ENCODE measurements at places on chromosomes 3 and 15.
A peak's percentile ranks its signal among the peaks of the same experiment; 100 is the strongest.

DNA sequence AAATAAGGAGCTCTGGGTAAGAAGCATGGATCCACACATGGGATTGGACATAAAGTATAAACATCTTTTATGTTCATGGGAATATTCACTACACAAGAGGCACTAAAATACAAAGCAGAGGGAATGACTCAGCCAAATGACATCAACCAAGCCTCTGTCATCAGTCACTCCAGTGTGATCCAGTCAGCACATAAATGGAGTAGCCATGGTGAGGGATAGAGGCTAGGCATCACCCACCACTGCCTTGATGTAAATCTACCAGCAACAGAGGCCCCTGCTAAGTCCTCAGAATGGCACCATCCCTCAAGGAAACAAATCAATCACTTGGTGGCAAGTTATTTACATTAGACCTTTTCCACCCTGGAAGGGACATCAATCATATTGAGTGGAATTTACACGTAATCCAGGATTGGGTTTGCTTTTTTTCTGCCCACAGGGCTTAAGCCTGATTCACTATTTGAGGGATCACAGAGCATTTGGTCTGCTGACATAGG lies 27.2 kb downstream of the VEPH1 start:
- DNase-seq, result no peak

DNA sequence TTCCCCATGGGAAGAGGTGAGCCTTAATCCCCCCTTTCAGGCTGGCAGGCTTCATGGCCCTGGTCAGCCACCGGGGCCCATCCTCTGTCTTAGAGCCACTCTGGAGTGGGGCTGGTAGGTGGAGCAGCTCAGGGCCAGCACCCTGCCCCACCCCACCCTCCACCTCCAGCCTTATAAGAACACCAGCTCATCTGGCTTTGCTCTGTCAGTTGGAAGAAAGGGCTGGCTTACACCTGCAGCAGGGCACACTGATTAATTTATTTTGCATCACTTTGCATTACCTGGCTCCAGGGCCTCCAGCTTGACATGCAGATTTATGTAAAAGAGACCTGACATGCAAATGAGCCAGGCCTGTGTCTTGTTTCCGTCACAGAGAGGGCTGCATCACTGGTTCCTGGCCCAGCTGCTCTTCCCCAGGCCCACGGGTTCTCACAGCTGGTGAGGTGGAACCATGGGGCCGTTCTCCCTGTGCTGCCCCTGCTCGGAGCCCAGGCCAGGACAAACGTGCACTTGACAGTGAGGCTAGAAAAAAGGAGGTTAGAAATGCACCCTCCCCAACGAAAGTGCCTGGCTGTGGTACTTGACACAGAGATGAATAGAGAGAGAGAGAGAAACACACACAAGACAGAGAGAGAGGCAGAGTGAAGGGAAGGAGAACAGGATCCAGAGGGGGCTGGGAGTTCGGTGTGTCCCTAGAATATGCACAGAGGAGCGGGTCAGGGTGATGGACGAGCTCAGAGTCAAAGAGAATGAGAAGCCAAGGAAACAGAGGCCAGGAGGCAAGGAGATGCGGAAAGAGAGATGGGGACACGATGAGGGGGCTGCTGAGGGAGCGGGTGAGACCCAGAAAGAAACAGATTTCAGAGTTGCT lies 44.5 kb upstream of the MAGEF1 start:
- DNase-seq, result no peak

DNA sequence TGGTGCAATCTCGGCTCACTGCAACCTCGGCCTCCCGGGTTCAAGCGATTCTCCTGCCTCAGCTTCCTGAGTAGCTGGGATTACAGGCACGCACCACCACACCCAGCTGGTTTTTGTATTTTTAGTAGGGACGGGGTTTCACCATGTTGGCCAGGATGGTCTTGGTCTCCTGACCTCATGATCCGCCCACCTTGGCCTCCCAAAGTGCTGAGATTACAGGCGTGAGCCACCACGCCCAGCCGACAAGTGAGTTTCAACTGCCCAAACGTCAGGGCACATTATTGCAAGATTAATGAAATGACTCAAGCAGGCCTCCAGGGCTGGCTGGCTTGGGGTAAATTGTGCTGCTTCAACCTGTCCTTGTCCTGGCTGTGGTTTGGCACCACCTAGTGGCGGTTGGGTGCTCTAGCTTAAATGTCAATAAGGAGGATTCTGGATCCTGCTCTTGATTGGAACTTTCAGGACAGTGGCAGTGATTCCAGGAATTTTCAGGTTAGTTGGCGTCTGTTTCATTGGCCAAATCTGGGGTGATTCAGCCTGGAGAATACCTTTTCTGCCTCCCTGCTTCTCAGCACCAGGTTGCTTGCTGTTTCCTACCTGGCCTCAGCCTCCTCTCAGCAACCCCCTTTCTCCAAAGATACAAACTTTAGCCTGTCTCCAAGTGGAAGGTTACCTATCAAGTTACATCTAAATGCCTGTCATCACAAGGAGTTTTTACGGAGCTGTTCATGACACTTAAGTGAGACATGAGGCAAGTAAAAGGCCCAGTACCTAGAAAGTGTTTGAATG lies 32.4 kb upstream of the SACM1L start:
- peak; percentile 77 for DNase-seq

DNA sequence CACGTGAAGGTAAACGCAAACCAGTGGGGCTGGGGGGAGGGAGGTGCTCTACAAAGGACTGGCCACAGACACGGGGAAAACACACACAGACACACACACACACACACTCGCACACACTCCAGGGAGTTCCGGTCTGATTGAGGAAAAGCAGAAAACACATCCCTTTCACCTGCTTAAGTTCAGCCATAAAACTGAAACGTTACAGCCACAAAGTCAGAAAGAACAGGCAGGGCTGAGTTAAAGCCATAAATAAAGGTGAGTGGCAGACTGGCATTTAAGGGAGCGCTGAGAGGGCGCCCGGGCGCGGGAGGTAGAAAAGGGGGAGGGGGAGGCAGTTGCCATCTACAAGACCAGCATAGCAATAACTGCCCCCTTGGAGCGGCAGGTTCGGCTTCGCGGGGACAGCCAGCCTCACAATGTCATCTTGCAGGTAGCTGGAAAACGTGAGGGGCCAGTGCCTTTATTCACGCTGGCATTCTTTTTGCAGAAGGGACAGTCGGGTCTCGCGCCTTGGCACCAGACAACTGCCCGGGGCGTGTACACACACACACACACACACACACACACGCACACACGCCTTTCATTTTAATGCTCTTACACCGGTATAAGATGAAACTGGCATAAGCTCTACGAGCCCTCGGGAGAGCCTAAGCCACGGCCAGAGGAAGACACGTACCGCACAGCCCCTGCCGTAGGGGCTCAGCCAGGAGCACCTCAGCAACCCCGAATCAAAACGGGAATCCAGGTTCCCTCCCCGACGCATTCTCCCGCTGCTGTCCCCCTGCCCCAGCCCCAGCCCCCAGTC lies 866 bp downstream of the TNIK start:
- DNase-seq, result peak; percentile 62

- DNase-seq, result no peak
Observed at GRCh38 chr3:181629711-181630110, 82.0 kb upstream of the SOX2 start.

GRCh38 chr3:129009266-129009665 lies 8.2 kb downstream of the EFCC1 start:
- no peak for DNase-seq

DNA sequence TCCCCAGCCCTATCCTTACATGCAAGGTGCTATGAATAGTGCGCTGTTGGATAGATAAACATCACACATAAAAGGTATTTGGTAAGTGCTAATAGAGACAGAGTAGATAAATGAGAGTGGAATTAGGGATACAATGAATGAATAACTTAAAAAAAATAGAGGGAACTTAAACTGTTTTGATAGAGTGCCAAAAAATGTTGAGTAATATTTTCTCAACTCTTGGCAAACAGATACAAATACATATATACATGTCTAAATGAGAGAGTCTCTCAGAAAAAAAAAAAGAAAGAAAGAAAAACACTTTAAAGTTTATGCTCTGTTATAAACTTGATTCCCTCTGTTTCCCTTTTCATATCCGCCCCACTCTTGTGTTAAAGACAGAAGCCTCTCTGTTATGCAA lies 667.4 kb downstream of the ROBO2 start:
- no peak for DNase-seq

- no peak for DNase-seq
Observed at GRCh38 chr15:75067123-75067830, 43.9 kb downstream of the PPCDC start.

DNA sequence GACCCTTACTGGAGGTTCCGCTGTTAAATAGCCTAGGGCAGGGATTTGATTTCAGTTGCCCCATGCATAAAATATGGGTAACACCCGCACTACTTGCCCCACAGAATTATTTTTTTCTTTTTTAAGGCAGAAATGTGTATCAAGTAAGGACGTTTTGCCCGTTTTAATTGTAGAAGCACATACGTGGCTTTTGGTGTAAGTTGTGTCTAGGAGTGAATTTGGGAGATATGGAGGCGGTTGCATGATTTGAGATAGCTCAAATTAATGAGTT lies 636 bp upstream of the LRRC58 start:
- no peak for DNase-seq

DNA sequence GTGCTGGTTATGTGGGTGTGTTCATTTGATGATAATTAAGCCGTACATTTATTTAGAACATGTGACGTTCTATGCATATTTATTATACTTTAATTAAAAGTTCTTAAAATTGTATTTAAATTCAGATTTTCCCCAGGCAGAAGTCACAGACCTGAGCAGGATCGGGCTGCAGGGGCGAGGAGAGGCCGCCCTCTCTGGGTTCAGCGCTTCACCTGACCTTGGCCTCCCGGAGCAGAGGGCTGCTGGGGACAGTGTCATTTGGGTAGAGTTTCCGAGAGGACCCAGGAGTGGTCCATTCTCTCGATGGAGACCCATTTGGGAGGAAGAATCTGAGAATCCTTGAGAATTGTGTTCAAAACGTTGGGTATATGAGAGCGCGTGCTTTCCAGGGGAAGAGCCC lies 12.0 kb upstream of the TOPBP1 start:
- DNase-seq, result no peak

- peak; percentile 65 for DNase-seq
Observed at GRCh38 chr3:52245322-52246263, at the start of gene PPM1M. Gene PPM1M, plus strand, starts transcription at chr3:52245759. Its CDS starts 66 bp downstream, at chr3:52245825.

- DNase-seq, result no peak
Observed at GRCh38 chr3:117998071-117998470, 1036.6 kb downstream of the IGSF11 start.

GRCh38 chr3:24012589-24013269 lies 67.6 kb downstream of the NR1D2 start:
- DNase-seq, result no peak

GRCh38 chr3:107077391-107077790 lies 299.8 kb upstream of the CCDC54 start:
- no peak for DNase-seq

- no peak for DNase-seq
Observed at GRCh38 chr15:79657722-79658121, 225.6 kb downstream of the MINAR1 start.

DNA sequence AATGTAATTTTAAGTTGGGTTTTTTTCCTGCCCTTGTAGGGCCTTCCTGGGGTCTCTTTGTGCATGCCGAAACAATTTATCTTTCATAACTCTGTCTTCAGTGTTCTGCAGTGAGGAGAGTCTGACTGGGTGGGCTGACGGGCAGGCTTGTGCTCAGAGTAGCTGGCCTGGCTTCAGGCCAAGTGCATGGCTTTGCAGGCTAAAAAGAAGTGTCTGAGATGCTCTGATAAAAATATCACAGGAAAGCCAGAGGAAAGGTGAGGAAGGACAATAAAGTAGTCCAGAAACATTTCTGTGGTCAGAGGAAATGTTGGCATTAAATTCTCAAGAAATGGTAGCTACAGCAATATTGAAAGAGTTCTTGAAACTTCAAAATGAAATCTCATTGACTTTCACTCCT lies 25.5 kb downstream of the ST3GAL6 start:
- DNase-seq, result no peak

DNA sequence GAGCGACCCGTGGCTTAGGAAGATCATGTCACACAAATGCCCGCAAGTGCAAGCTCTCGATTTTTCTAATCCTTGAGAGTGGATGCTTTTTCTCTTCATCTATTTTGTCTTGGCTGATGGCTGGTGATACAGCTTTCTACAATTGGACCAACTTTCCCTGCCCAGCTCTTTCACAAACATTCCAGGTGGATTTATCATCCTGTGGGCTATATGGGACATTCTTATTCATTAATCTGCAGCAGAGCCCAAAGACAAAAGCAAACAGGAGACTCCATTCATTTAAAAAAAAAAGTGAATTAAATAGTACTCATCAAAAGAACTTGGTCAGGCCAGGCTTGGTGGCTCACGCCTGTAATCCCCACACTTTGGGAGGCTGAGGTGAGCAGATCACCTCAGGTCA lies 14.2 kb upstream of the TSEN2 start:
- DNase-seq, result no peak

DNA sequence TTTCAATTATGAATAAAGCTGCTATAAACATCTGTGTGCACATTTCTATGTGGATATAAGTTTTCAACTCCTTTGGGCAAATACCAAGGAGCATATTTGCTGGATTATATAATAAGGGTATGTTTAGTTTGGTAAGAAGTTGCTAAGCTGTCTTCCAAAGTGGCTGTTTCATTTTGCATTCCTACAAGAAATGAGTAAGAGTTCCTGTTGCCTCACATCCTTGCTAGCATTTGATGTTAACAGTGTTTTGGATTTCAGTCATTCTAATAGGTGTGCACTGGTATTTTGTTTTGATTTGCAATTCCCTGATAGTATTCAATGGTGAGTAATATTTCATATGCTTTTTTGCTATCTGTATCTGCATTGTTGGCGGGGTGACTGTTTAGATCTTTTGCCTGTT lies 120.7 kb upstream of the MDFIC2 start:
- no peak for DNase-seq
